Motor neuron (in vitro differentiated cells): ENCODE measurements at places on chromosomes 1 and 21. TPM values are rescaled to one million over a fixed set of nuclear protein-coding genes. Genes with fewer than 3 reads are reported as not detected.
A peak's percentile ranks its signal among the peaks of the same experiment; 100 is the strongest.

- ATAC-seq: peak; percentile 58
Observed at GRCh38 chr1:25557543-25557942, 14.1 kb downstream of the LDLRAP1 start.

- no peak for ATAC-seq
Observed at GRCh38 chr21:31991356-31992331, 118.8 kb downstream of the HUNK start.

GRCh38 chr1:10514490-10515235 lies 39.9 kb downstream of the PEX14 start:
- ATAC-seq: no peak

GALE gene
- 45.4 and 49.1 TPM in 2 replicates for total RNA-seq

DNA sequence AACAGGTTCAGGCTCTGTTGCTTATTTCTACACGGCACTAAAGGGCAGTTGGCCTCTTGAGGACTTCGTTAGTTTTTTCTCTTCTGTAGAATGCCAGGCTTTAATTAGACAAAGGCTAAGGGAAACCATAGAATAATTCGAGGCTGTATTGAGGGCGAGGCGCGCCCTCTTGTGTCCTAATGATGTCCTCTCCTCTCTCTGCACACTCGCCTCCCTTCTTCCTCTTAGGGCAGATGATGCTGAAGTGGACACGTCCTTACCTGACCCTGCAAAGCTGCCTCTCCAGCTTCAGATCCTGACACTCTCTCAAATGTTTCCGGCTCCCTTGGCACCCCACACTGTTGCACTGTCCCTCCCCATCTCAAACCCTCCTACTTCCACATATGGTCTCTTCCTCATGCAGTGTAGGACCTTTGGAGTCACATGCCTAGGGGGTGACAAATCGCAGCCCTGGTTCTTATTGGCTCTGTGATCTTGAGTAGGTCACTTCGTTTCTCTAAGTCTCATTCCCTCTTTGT lies 1.9 kb upstream of the ZSCAN20 start:
- ATAC-seq: peak; percentile 47

- no peak for ATAC-seq
Observed at GRCh38 chr1:77484926-77485325, 197.5 kb downstream of the ZZZ3 start.

- no peak for ATAC-seq
Observed at GRCh38 chr1:209802117-209802779, 3.7 kb downstream of the IRF6 start.

DNA sequence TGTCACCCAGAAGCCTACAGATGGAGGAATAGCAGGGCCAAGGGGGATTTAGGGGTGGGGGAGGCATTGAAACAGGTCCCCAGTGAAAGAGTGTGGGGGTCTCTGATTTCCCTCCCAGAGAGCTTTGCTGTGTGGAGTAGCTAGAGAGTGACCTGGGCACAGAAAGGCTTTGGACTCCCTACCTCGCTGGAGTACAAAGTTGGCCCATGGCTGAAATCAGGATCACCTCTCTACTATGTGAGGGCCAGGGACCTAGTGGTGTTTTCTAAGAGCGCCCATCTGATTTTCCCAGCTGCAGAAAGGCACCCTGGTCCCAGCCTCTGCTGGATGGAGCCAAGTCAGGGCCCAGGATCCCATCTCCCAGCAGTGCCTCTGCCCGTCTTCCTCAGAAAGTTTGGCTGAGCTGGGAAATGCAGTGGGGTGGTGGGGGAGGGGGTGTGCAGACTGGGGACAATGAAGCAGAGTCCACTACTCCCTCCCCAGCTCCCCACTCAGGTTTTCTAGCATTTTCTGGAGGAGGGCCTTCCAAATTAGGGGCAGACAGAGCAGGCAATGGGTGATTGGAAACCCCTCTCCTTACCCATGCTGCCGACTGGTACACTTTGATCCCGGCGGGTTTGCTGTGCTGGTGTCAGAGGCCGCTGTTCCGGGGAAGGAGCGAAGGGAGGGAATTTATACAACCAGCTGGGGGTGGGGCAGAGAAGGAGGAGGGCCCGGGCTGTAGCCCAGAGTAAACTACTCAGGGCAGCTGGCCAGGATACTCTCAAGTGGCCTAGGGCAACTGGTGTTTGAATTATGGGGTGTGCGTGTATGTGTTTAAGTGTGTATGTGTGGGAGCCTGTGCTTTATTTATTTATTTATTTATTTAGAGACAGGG lies at the start of gene SELENBP1:
TSS of gene SELENBP1 (minus strand) at position 648 of the 877 bp plus-strand sequence. CDS start at position 584, 64 bp downstream.
- peak; percentile 90 for ATAC-seq
